H1 (cell line): ENCODE measurements at places on chromosomes 7 and 10. TPM values are rescaled to one million over a fixed set of nuclear protein-coding genes. Genes with fewer than 3 reads are reported as not detected.

DNA sequence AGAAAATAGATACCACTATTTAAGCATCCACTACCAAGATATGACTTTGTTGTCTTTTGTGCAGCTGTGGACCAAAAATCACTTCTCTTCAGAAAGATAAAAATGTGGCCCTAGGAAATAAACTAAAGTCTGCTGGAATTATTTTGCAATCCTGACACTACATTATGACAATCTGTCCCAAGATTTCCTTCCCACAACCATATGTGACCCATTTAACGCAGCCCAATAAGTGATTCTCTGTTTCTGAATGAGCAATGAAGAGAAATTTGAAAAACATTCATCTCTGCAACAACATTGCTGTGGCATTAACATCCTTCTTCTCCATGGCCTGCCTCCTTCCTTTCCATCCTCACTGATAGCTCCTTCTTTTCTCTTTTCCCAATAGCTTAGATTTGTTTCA lies 212.0 kb downstream of the TSPAN12 start:
- no peak for DNase-seq
- H3K27ac ChIP-seq: no peak overlapping the region
- H3K4me3 ChIP-seq: no peak overlapping the region
- H3K4me1 ChIP-seq: no peaks in the 10 kb centered on the region
- H3K36me3 ChIP-seq: no peaks in the 10 kb centered on the region

Gene SLC13A1
- total RNA-seq: not detected in 2 replicates

- H3K36me3 ChIP-seq: no peaks in the 10 kb centered on the region
- no peak overlapping the region for H3K4me3 ChIP-seq
- H3K27me3 ChIP-seq: no peaks in the 10 kb centered on the region
- no peak overlapping the region for H3K27ac ChIP-seq
- H3K4me1 ChIP-seq: no peaks in the 10 kb centered on the region
Measured at GRCh38 chr7:46558482-46559193, 637.6 kb upstream of the IGFBP3 start.

Gene ACTL6B
- 1.7 and 2.1 TPM in 2 replicates for total RNA-seq

- H3K27me3 ChIP-seq: no peaks in the 10 kb centered on the region
- H3K4me3 ChIP-seq: no peak overlapping the region
- H3K27ac ChIP-seq: no peak overlapping the region
- H3K36me3 ChIP-seq: no peaks in the 10 kb centered on the region
- no peak for DNase-seq
Measured at GRCh38 chr10:75658915-75659314, 227.5 kb downstream of the LRMDA start.

GRCh38 chr7:8637322-8637721 lies 203.9 kb downstream of the NXPH1 start:
- no peaks in the 10 kb centered on the region for H3K27me3 ChIP-seq
- DNase-seq: no peak
- no peaks in the 10 kb centered on the region for H3K36me3 ChIP-seq
- no peak overlapping the region for H3K27ac ChIP-seq

DNA sequence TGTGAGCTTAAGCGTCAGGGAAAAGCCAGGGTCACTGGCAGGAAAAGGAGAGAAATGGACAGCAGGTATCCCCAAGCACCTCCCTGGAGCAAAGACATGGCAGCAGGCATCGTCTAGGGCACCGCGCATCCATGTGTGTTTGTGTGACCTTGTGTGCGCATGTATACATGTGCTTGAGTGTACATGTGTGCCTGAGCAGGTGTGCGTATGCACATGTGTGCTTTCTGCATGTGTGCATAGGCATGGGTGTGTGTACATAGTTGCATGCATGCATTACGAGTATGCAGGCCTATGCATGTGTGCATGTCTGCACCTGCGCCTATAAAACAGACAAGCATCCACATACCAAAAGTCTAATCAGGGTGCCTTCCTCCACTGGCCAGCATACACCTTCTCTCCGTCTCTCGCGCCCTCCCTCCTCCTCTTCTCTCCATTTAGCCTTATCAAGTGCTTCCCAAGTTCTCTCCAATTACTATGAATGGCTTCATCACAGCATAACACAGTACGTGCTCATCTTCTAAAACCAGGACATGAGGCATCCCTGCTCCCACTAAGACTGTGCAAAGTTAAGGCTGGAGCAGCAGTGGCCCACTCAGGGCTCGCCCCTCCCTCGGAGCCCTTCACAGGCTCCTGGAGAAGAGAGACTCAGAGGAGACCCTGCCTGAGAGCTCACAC lies 30.6 kb downstream of the RASGEF1A start:
- H3K27me3 ChIP-seq: peaks cover 3% of the 10 kb centered on the region; the same call in 1 of the 2 replicates
- DNase-seq: no peak

GRCh38 chr7:139034855-139035585 lies 822 bp downstream of the ZC3HAV1L start:
- peak overlapping the region; percentile 77 for H3K4me3 ChIP-seq
- 0 out of 2 replicates have a peak, but pooled peaks cover 2% of the 10 kb centered on the region for H3K36me3 ChIP-seq
- H3K27me3 ChIP-seq: no peaks in the 10 kb centered on the region; the same call in 1 of the 2 replicates

- no peak for DNase-seq
- H3K27ac ChIP-seq: no peak overlapping the region
- no peaks in the 10 kb centered on the region for H3K36me3 ChIP-seq
Measured at GRCh38 chr7:113649556-113649955, 269.3 kb downstream of the PPP1R3A start.
